ENCODE measurements at places on chromosomes 16 and 17. TPM values are rescaled to one million over a fixed set of nuclear protein-coding genes. Genes with fewer than 3 reads are reported as not detected.

NHERF2 gene
- total RNA-seq: 48.1 TPM

MYH3 gene
- total RNA-seq: 3.7 TPM

CD300LB gene
- not detected for total RNA-seq

PNMT gene
- 1.7 TPM for total RNA-seq

XYLT2 gene
- 35.3 TPM for total RNA-seq

ZNF205 gene
- 16.0 TPM for total RNA-seq

CIBAR2 gene
- total RNA-seq: not detected

CLEC19A gene
- total RNA-seq: not detected

TMEM235 gene
- 1.5 TPM for total RNA-seq

DBNDD1 gene
- total RNA-seq: 11.5 TPM

KRT39 gene
- not detected for total RNA-seq

MEOX1 gene
- total RNA-seq: 1.8 TPM
